Stimulated activated CD4-positive, alpha-beta T cell treated with anti-CD3 and anti-CD28 coated beads, Interleukin-15, amount 100 ng/mL, for 24 hours (primary cell): ENCODE measurements at places on chromosomes 2 and 18.
A peak's percentile ranks its signal among the peaks of the same experiment; 100 is the strongest.

DNA sequence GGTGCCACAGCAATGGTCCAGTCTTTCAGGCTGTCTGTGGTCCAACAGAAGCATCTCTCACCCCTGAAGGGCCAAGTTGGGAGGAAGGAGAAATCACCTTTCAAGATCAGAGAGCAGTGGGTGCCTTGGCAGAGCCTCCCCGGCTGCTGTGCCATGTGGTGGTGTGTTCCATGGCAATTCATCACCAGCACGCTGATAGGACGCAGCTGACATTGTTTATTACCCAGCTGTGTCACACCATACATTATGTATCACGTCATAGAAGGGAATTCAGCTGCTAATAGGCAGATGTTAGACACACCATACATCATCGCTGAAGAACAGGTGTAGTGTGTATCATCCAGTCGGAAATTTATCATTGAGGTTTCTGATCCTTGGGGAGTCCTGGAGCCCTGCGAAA lies 29.6 kb upstream of the RPL31 start:
- no peak for DNase-seq

DNA sequence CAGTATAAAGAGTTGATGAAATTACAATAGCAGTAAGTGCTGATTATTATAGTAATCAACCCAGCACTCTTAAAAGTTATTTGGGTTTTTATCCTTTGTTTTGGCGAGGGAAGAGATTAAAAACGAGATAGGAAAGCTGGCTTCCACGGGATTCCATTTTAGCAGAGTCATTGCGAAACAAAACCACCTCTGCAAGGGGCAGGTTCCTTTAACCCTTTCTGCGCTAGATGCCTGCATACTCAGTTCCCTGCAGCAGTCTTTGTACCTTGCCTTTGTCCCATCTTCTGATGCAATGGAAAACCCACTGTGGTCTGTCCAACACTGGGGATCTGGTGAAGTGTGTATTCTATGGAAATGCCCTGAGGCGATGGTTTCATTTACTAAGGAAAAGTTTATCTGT lies 2.7 kb downstream of the YPEL5 start:
- peak; percentile 64 for DNase-seq

- no peak for DNase-seq
Measured at GRCh38 chr2:236600892-236601291, 31.3 kb downstream of the ACKR3 start.

GRCh38 chr2:65918760-65919187 lies 486.4 kb upstream of the SPRED2 start:
- DNase-seq = no peak

DNA sequence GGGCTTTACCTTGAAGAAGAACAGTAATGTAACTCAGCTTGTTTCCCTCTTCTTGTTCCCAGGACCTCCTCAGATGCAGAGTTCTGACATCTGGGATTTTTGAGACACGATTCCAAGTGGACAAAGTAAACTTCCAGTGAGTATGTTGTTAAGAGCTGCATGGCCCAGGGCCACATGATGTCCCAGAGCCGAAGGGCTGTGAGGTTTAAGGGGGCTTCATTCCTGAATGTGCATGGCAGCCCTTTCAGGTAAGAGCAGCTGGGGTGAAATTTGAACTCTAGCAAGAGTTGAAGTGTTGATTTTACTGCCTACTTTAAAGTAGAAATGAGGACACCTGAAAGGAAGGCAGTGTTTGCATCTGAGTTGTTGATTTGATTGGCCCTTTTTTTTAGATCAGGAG lies 13.3 kb downstream of the CHMP1B start:
- DNase-seq = no peak

GRCh38 chr2:237118561-237119155 lies 33.0 kb downstream of the COPS8 start:
- DNase-seq = no peak

GRCh38 chr2:203972066-203972465 lies 35.5 kb downstream of the ICOS start:
- no peak for DNase-seq

DNA sequence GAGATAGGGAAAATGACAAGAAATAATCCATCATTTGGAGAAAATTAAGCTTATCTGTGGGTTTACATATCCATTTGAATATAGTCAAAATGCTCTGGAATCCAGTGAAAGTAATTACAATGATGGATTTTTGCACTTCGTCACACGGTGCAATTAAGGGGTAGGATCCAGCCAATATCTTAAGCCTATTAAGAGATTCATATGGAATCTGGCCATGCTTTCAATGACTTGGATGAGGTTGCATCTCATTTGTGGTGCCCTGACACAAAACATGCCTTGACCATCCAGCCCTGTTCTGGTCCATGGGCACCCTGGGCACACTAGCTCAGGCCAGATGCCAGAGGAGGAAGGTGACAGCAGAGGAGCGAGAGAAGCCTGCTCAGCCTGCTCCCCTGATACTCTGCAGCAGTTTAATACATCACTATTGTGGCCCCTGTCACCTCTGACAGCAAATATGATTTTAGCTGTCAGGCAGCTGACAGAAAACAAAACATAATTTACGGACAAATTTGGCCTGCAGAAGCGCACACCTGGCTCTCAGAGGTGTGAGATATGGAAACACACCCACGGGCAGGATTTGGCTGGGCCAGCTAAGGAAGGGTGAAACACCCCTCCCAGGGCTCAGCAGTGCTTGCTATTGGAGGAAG lies 94.1 kb upstream of the ST8SIA3 start:
- no peak for DNase-seq
